ENCODE measurements at places on chromosomes 12 and 14. TPM values are rescaled to one million over a fixed set of nuclear protein-coding genes. Genes with fewer than 3 reads are reported as not detected.
A peak's percentile ranks its signal among the peaks of the same experiment; 100 is the strongest.

DNA sequence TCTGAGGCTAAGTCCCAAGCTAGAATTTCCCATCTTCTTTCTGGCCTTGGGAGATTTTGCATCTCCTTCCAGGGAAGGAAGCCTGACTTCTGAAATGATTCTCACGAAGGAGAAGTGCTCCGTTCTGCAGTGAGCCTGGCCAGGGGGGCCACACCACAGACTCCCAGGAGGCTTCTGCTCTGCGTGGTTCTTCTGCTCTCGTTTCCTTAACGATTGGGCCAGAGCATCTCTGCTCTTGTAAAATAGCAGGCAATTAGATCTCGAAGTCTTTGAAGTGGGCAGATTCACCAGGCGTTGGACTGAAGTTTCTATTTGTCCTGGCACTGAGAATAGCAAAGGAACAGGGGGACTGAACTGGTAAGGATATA, 6.7 kb upstream of the BATF start:
- no peak overlapping the region for H3K4me3 ChIP-seq
- DNase-seq: no peak
- H3K27ac ChIP-seq: no peak overlapping the region
- H3K4me1 ChIP-seq: peaks cover 4% of the 10 kb centered on the region
- H3K36me3 ChIP-seq: no peaks in the 10 kb centered on the region

DNA sequence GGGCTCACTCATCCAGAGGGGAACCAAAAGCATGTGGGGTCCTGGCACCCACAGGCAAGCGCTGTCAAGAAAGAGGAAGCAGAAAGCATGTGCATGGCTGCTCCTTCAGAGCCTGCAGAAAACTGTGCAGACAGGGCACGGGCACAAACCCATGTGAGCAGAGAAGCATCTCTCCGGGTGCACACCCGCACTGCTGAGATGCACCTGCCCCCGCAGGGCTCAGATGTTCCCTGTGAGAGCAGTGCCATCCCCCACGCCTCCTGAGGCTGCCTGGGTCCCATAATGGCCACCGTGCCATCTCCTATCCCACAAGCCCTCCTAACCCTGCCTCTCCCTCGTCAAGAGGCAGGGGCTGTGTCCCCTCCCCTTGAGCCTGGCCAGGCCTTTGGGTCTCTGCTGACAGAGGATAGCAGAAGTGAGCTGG, 32.3 kb upstream of the INF2 start:
- DNase-seq: peak; percentile 83
- H3K36me3 ChIP-seq: peaks cover 2% of the 10 kb centered on the region
- H3K4me3 ChIP-seq: no peak overlapping the region
- H3K27me3 ChIP-seq: no peaks in the 10 kb centered on the region
- peaks cover 16% of the 10 kb centered on the region for H3K4me1 ChIP-seq

GRCh38 chr14:97179573-97179972, 382.4 kb downstream of the VRK1 start:
- H3K4me3 ChIP-seq: no peak overlapping the region
- H3K27ac ChIP-seq: no peak overlapping the region
- no peaks in the 10 kb centered on the region for H3K36me3 ChIP-seq
- H3K4me1 ChIP-seq: no peaks in the 10 kb centered on the region

GRCh38 chr12:19412844-19413243, 26.4 kb upstream of the AEBP2 start:
- H3K36me3 ChIP-seq: no peaks in the 10 kb centered on the region
- H3K4me1 ChIP-seq: peaks cover 14% of the 10 kb centered on the region
- no peak for DNase-seq
- H3K27me3 ChIP-seq: no peaks in the 10 kb centered on the region

DNA sequence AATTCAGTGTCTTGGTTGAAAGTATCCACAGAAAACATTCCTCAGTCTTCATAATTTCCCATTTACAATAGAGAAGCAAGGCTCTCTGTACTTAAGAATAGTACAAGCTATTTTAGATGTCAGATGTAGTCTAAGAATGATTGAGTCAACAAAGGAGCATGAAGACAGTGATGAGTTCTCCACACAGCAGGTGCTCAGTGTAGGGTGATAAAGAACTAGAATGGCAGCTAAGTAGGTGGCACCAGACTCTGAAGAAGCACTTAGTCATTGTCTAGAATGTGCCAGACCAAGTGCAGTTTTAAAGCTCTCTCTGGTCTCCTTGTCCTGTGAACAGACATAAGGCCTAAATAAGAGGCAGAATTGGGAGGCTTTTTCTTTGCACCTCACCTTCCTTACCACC, 504.6 kb downstream of the NRXN3 start:
- H3K4me3 ChIP-seq: no peak overlapping the region
- no peaks in the 10 kb centered on the region for H3K4me1 ChIP-seq
- no peak overlapping the region for H3K27ac ChIP-seq
- DNase-seq: no peak

- DNase-seq: no peak
- no peaks in the 10 kb centered on the region for H3K27me3 ChIP-seq
- no peak overlapping the region for H3K4me3 ChIP-seq
- peaks cover 40% of the 10 kb centered on the region for H3K4me1 ChIP-seq
- peak overlapping the region; percentile 78 for H3K27ac ChIP-seq
Measured at GRCh38 chr12:31584782-31585181, 6.2 kb downstream of the DENND5B start.

GRCh38 chr14:76434220-76434619, 58.3 kb downstream of the ESRRB start:
- no peaks in the 10 kb centered on the region for H3K36me3 ChIP-seq
- no peak overlapping the region for H3K4me3 ChIP-seq
- H3K27ac ChIP-seq: no peak overlapping the region
- H3K27me3 ChIP-seq: peaks cover 4% of the 10 kb centered on the region
- H3K4me1 ChIP-seq: no peaks in the 10 kb centered on the region

DNA sequence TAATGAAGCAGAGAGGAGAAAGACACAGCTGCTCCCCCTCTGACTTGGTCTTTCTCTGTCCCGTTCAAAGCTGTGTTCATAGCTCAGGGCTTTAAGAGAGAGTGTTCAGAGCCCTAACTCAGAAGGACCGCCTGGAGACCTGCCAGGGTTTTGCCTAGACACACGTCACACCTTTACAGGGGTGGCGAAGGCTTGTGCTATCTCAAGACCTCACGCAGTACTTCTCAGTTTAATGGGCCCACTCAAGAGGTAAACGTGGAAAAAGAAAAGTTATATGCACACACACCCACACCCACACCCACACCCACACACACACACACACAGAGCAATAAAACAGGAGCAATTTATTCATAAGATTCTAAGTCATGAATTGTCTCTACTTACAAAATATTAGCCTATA, 374.3 kb downstream of the C12orf75 start:
- DNase-seq: no peak
- no peaks in the 10 kb centered on the region for H3K27me3 ChIP-seq
- H3K4me1 ChIP-seq: peaks cover 15% of the 10 kb centered on the region
- H3K27ac ChIP-seq: no peak overlapping the region
- H3K36me3 ChIP-seq: no peaks in the 10 kb centered on the region

DNA sequence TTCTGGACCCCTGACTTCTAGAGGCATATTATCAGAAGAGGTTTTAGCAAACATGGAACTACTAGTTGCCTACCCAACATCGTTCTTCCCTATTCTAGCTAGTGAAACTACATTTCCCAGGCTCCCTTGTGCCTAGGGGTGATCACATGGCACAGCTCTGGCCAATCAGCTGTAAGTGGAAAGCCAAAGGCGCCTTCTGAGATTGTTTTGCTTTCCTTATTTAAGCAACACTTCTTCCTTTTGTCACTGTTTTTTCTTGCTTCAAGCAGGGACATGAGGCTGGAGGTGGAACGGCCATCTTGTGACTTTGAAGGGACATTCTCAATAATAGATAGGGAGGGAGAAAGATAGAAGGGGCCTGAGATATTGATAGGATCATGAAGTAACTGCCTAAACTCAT, 136.7 kb downstream of the ZNF664 start:
- H3K4me1 ChIP-seq: no peaks in the 10 kb centered on the region
- H3K4me3 ChIP-seq: no peak overlapping the region
- H3K27ac ChIP-seq: no peak overlapping the region
- H3K27me3 ChIP-seq: peaks cover 5% of the 10 kb centered on the region
- no peak for DNase-seq
- H3K36me3 ChIP-seq: no peaks in the 10 kb centered on the region

GRCh38 chr12:48390026-48390425, 39.3 kb upstream of the ZNF641 start:
- no peaks in the 10 kb centered on the region for H3K4me1 ChIP-seq
- H3K27ac ChIP-seq: no peak overlapping the region
- no peaks in the 10 kb centered on the region for H3K36me3 ChIP-seq
- H3K4me3 ChIP-seq: no peak overlapping the region
- DNase-seq: no peak

DNA sequence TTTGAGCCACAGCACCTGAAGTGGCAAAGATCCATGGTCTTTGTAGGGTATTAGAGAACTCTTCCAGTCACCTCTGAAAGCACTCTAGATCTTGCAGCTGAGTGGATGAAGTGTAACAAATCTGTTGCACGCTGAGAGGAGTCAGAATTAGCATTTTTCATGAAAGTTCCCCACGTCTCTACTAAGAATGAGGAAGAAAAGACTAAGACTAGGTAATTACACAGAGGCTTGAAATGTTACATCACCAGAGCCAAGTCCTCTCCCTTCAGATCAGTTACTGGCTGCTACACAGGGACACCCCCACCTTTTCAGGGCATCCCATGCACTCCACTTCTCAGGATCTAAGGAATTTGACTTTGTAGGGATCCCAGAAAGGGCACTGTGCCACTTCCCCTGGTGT, 98.6 kb upstream of the FKBP4 start:
- H3K36me3 ChIP-seq: peaks cover 36% of the 10 kb centered on the region
- no peak overlapping the region for H3K4me3 ChIP-seq
- no peak overlapping the region for H3K27ac ChIP-seq
- H3K4me1 ChIP-seq: peaks cover 6% of the 10 kb centered on the region
- no peaks in the 10 kb centered on the region for H3K27me3 ChIP-seq

- no peaks in the 10 kb centered on the region for H3K27me3 ChIP-seq
- no peak overlapping the region for H3K27ac ChIP-seq
- peaks cover 1% of the 10 kb centered on the region for H3K36me3 ChIP-seq
- DNase-seq: no peak
- H3K4me3 ChIP-seq: no peak overlapping the region
- H3K4me1 ChIP-seq: peaks cover 36% of the 10 kb centered on the region
Measured at GRCh38 chr12:67721248-67721647, 72.7 kb downstream of the DYRK2 start.

DNA sequence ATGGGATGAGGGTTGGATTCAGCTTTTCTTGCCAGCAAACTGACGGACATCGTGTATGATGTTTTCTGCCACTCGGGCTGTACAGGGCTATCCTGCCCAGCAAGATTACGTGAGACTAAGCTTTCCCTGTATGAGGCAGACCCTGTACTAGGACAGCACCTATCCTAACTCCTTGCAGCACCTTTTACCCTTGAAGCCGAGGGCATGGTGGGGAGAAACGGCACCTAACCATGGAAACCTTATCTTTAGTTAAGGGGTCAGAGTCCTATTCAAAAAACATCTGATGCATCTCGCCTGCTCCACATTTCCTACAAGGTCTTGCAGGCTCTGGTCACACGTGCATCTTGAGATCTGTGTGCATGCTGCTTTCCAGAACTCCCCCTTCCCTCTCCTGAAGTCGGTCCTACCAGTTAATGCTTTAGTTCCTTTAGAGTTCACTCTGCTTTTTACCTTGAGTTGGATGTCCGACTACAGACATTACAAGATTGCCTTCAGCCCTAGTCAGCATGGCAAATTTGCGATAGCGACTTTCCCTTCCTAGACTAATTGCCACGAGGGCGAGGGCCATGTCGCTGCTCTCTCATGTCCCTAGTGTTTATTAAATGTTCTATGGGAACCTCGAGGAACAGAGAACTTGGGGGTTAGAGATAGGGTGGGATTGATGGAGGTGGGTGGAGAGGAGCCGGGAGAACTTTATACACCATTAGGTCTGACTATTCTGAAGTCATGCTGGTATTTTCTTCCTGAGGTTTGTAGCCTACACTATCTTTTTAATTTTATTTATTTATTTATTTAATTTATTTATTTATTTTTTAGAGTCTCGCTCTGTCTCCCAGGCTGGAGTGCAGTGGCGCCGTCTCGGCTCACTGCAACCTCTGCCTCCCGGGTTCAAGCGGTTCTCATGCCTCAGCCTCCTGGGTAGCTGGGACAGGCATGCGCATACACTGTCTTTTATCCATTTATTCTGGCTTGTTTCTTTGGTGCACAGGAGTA, 6.6 kb downstream of the RAN start:
- peaks cover 20% of the 10 kb centered on the region for H3K4me1 ChIP-seq
- no peaks in the 10 kb centered on the region for H3K27me3 ChIP-seq
- DNase-seq: no peak
- H3K27ac ChIP-seq: no peak overlapping the region
- no peak overlapping the region for H3K4me3 ChIP-seq

- no peaks in the 10 kb centered on the region for H3K36me3 ChIP-seq
- H3K4me3 ChIP-seq: peak overlapping the region; percentile 30
Measured at GRCh38 chr14:34227834-34228649, 234.0 kb downstream of the SPTSSA start.

DNA sequence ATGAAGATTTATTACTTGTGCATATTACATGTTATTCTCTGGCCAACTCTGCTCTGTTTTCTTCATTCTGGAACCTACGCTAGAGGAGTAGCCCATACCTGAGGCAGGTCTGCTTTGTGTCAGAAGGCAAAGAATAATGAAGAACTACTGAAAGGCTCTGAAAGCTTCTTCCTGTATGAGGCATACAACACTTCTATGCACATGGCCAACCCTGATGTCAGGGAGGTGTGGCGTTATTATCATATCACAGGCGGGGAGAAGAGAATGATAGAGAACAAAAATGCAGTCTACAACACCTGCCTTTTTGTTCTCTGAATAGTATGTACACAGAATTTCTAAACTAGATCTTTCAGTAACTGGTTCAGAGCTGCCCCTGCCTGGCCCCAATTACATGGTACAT, 32.5 kb upstream of the CRY1 start:
- peaks cover 32% of the 10 kb centered on the region for H3K27me3 ChIP-seq
- no peak for DNase-seq
- no peaks in the 10 kb centered on the region for H3K4me1 ChIP-seq
- H3K4me3 ChIP-seq: no peak overlapping the region
- no peaks in the 10 kb centered on the region for H3K36me3 ChIP-seq

- no peaks in the 10 kb centered on the region for H3K36me3 ChIP-seq
- H3K27me3 ChIP-seq: no peaks in the 10 kb centered on the region
- no peak for DNase-seq
- peaks cover 15% of the 10 kb centered on the region for H3K4me1 ChIP-seq
- H3K4me3 ChIP-seq: no peak overlapping the region
Measured at GRCh38 chr12:50326590-50327284, 43.4 kb upstream of the LIMA1 start.

DNA sequence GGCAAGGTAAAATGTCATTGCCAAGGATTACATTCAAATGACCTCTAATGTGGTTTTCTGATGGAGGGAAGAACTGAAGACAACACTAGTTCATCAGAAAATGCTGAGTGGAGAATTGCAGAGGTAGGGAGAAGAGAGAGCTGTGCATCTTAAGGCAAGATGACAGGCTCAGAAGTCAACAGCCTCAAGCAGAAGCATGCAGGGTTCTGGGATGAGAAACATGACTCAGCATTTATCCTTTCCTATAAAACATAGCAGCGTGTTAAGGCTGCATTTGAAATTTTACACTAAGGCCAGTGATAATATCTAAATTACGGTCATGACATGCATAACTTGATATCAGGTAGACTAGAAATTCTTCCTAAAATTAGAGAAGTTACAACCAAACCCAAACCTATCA, 53.7 kb upstream of the DYRK2 start:
- H3K27ac ChIP-seq: no peak overlapping the region
- no peak overlapping the region for H3K4me3 ChIP-seq
- H3K4me1 ChIP-seq: peaks cover 12% of the 10 kb centered on the region
- no peak for DNase-seq
- H3K36me3 ChIP-seq: no peaks in the 10 kb centered on the region

- no peaks in the 10 kb centered on the region for H3K4me1 ChIP-seq
- H3K27me3 ChIP-seq: peaks cover 17% of the 10 kb centered on the region
- no peak overlapping the region for H3K27ac ChIP-seq
Measured at GRCh38 chr12:4286771-4287317, 13.3 kb downstream of the CCND2 start.

Gene PPP1R36
- total RNA-seq: 1.3 TPM

Gene FAM181A
- total RNA-seq: not detected

Gene CAMKK2
- 33.0 TPM for total RNA-seq

Gene TPH2
- not detected for total RNA-seq

Gene RPL10L
- not detected for total RNA-seq

Gene RASSF9
- total RNA-seq: 0.16 TPM
